ENCODE measurements at places on chromosomes 7 and 10.

GRCh38 chr10:100522107-100522801 lies 2.6 kb upstream of the SEC31B start:
- no peak for DNase-seq

DNA sequence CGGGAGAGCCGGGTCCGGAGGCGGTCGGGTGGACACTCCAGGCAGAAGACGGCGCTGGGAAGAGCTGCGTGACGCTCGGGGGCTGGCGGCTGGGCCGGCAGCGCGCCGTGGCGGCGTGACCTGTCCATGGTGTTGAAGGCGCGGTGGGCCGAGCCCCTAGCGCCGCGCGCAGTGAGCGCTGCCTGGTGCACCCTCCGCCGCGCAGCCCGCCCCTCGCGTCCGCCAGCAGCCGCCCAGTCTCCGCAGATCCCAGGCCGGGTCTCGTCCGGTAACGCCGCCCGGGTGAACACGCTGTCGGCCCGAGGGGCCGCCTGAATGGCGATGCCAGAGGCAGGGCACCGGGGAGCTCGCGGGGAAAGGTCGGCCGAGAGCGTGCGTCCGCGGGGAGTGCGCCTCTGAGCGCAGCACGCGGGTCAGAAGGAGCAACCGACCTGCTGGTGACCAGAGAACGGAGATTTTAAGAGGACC lies 657 bp upstream of the TMEM178B start:
- no peak for DNase-seq

DNA sequence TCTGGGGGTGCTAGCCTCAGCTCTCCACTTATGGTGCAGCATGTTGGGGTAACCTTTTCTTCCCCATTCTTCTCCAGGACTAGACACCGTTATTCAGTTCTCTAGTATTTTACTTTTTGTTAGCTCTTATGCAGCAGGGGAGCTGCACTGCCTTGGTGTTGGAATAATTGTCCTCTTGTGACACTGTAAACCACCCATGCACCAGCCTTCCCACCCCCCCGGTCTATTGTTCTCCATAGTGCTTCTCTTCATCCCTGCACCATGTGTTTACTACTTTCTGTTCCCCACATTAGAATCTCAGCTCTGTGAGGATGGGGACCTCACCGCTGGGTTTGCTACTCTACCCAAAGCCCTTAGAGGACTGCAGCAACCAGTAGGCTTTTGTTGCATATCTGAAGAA lies 230.7 kb downstream of the RPS24 start:
- no peak for DNase-seq

DNA sequence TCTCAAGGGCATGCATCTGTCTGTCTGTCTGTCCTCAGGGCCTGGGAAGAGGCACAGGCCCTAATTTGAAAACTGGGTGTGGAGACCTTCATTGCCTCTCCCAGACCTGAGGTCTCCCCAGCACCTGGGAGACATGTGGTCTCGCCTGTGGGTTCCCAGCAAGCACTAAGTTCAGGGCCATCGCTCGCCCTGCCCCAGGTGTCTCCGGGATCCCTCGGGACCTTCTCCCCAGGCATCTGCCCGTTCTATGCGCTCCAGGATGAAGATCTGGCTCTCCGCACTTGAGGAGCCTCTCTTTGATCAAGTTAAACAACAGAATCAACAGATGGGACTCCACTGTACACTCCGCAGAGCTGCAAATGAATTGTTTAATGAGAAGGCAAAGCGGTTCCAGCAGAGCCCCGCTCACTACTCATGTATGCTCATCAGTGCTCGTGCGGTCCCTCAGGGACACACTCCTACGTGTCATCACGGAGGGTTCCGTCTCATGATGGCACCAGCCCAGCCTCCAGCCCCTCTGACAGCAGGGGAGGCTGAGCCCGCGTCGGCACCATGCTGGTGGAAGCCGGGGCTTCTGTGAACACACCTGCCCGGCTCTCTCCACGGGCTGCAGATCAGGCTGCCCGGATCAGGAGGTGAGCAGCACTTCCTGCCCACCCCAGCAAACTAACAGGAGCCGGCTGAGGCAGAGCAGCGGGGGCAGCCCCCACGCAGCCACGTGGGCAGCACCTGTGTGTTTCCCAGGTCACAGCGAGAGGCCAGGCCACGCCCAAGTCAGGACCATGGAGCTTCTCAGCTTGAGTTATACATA lies 132.8 kb downstream of the TCERG1L start:
- DNase-seq = no peak

GRCh38 chr10:112223725-112224124 lies 40.2 kb upstream of the GPAM start:
- DNase-seq = no peak

- no peak for DNase-seq
These were observed 478.7 kb downstream of the GRM8 start for GRCh38 chr7:126774077-126774476.

DNA sequence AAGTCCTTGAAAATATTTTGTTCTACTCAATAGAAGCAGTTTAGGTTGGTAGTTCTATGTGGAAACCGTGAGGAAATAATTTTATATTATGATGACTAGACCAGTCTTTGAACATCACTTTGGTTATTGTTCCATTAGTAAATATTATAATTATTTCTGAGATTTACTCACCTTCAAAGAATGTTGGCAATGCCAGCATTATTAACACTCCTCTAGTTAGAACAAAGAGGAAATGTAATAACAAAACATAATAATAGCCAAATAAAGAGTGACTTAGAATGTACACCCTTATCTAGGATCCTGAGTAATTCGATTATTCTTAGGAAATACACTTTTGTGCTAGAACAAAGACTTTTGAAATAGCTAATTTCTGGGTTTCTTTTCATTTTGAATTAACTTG lies 121.1 kb downstream of the CFTR start:
- no peak for DNase-seq

- no peak for DNase-seq
These were observed 19.6 kb downstream of the SGMS1 start for GRCh38 chr10:50604049-50604640.

DNA sequence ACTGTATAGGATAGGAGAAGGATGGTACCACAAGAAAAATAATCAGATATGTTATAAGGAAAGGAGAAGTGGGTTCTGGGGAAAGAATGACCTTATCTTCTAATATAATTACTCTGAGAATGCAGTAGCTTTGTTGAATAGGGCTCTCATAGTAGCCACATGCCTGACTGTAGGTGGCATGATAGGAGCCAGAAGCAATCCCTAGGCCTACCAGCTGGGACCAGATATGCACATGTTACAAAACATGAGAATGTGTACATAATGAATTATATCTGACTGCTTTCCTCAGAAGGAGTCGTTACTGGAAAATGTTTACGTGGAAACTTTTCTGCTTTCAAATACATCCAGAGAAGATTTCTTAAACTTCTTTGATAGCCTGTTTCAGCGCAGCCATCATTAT lies 53.2 kb upstream of the FAM3C start:
- no peak for DNase-seq

GRCh38 chr10:44854693-44855350 lies 56.3 kb upstream of the TMEM72 start:
- DNase-seq = no peak

- no peak for DNase-seq
These were observed 24.0 kb downstream of the SRPK2 start for GRCh38 chr7:105364684-105365083.

GRCh38 chr10:71950683-71951082 lies 13.5 kb upstream of the CHST3 start:
- no peak for DNase-seq

DNA sequence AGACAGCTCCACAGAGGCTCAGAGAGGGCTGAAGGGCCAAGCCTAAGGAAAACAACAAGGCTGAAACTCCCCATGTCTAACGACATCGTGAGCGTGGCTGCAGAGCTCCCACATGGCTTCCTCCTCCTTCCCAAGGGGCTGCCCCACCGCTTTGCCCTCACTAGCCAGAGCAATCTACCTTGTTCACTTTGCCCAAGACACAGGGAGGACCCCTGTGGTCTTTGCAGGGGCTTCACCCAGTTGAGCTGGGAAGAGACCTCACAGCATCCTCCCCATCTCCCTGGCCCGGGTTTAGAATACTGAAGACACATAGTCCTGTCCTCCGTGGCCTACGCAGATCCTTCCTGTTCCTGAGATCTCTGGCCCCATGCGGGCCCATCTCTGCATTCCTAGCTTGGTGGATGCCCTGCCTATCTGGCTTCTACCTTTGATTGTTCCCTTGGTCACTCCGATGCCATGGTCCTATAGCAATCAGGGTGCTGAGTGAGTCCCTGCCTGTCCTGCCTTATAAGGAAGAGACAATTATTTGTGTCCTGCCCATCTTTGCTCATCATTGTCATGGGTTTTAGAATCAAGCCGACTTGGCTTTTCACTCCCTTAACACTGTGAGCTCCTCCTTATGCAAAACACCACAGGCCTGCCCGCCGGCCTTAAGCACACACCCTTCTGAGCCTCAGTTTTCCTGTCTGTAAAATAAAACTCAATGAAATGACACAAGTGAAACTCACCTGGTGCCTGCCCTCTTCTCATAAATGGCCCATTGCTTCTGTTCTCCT lies 73.2 kb downstream of the PARP12 start:
- DNase-seq = no peak

GRCh38 chr7:87850836-87851593 lies 25.1 kb downstream of the SLC25A40 start:
- DNase-seq = no peak

- no peak for DNase-seq
These were observed 31.1 kb upstream of the SNX13 start for GRCh38 chr7:17971411-17971810.

DNA sequence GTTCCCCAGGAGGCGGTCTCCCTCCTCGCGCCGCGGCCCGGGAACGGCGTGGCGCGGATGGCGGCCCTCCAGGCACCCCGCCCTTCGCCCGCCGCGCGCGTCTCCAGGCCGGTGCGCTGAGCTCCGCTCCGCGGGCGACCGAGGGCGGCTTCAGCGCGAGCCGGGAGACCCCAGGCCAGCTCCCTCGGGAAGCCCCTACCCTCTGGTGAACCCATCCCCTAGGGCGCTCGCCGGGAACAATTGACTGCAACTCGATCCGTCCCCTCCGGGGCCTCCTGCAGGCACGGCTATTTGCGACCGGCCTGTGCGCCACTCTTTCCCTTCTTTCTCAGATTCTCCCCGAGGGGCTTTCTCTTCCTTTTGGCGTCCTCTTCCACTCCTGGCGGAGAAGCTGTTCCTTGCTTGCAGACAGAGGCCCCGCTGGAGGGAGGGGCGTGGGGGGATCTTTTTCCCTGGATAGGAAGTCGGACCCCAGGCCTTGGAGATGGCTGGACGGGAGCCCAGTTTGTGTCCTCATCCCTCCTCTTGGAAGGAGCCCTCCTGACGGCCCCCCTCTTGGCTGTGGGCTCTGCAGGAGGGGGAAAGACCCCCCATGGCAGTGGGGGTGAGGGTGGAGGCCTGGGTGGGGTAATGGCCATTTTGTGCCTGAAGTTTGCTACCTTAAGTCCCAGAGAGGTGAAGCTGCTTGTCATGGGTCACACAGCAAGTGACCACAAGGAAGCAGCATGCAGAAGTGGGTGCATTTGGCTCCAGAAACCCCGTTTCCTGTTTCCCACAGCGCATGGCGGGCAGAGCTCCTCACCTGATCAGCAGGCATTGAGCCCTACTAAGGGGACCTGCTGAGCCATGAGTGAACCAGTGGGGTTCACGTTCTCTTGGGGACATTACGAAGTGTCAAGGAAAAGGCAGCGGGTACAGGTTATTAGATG lies 171.2 kb upstream of the TNRC18 start:
- DNase-seq = no peak

DNA sequence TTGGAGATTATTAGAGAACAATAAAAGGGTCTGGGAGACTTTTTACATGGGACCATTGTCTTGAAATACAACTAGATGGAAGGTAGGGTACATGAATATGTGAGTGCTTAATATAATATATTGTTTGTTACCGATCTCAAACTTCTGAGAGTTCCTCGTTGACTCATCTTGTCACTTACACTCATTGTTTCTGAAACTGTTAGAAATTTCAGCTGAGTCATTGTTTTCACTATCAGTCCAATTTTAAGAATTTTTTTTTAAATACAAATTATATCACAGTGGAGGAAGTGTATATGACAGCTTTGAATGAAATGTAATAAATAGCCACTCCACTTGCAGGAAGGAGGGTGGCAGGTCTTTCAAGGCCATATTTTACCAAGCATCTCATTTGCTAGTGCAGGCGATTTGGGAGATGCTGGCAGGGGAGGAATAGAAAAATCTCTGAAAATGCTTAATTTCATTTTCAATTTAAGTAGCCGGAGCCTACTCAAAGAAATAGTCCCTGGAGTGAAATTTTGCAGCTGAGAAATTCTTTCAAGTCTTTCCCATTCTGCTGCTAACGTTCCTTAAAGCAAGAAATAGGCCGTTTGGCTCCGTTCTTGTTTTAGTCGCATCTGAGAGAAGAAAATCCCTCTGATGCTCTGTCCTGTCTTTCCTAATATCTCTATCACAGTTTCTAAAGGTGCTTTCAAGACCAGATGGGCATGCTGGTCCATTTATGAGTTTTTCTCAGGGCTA lies 1404.2 kb upstream of the CELF2 start:
- DNase-seq = no peak

DNA sequence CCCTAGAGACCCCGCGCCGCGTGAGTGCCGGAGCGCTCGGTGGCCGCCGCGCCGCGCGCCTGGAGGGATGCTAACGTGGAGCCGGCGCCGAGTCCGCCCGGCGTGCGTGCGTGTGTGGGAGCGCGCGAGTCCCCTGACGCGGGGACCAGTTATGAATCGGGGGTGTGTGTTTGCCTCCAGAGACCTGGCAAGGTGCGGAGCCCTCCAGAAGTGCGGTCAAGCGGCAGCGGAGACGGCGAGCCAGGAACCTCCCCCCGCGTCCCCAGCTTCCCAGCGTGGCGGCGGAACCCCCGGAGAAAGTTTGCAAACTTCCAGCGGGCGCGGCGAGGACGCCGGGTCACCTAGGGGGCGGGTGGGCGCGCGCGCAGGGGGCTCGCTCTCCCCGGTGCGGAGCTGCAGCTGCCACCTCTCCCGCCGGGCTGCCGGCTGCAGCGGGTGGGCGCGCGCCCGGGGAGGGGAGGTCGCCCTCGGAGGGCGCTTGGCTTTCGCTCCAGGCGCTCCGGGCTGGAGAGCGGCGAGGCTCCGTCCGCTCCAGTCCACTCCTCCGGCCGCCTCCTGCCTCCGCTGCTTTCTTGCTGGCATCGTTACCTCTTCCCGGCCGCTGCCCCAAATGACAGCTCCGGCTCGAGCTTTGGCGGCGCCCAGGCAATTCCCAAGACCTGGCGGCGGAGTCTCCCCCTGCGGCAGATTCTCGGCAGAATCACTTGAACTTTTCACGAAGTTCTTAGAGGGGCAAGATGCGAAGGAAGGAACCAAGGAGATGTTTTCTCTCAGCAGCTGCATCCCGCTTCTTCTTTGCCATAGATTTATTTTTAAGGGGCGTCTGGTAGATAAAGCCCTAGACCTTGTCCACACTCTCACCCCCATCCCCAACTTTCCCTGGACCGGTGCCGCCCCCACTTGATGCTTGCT lies 2.3 kb upstream of the CREB5 start:
- no peak for DNase-seq

GRCh38 chr7:31337002-31337565 lies 3.4 kb downstream of the NEUROD6 start:
- no peak for DNase-seq

- no peak for DNase-seq
These were observed 17.0 kb downstream of the ATE1 start for GRCh38 chr10:121910673-121911420.

DNA sequence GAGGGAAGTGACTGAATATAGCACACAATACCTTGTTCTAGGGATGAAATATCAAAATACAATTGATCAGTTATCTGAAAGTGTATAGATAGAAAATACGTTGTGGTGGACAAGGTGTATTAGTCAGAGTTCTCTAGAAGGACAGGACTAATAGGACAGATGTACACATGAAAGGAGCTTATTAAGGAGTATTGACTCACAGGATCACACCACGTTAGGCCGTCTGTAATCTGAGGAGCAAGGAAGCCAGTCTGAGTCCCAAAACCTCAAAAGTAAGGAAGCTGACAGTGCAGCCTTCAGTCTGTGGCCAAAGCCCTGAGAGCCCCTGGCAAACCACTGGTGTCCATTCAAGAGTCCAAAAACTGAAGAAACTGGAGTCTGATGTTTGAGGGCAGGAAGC lies 406.1 kb downstream of the MDFIC start:
- DNase-seq = no peak
